Esophagus muscularis mucosa (tissue), 4 donors: ENCODE measurements at places on chromosomes 4 and X. TPM values are rescaled to one million over a fixed set of nuclear protein-coding genes. Genes with fewer than 3 reads are reported as not detected.

GRCh38 chr4:101730291-101731117 lies 60.0 kb upstream of the BANK1 start:
- DNase-seq = no peak

DNA sequence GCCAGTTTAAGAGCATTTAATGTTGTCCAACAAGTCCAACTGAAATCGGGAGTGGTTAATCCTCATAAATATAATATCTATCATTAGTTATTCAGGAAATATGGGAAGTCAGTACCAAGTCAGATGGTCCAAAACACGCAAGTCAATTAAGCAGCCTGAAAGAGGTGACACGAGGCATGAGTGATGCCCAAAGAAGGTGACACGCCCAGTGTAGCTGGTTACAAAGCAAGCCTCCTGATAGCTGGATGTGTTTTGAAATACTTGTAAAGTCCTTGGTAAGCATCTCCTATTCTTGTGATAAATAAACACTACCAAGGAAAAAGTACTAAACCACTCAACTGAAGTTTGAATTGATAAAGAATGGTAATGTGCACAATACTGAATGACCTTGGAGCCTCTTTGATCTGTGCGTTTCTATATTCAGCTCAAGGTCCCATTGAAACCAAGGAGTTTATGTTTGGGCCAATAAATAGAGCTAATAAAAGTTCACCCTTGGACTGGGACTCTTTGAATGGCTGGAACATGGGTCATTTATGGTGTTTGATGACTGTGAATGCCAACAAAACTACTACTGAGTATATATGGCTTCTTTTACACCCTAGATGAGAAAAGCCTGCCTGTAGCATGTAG lies 93.2 kb upstream of the KLF3 start:
- no peak for DNase-seq

GRCh38 chr4:86910820-86911684 lies 18.8 kb upstream of the C4orf36 start:
- no peak for DNase-seq

DNA sequence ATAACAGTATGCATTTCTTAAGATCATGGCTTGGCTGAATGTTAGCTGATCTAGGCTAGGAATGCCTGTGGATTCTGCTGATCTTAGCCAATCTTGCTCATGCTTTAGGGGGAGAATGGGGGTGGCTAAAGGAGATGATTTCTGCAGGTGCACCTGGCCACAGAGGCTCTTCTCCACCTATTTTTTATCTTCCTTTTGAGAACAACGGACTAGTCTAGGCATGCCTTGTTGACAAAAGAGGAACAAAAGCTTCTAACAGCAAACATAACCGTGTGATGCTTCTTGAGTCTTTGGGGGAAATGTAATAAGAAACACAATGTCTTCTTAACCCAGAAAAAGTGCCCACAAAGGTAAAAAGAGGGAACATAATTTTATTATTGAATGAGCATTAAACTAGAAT lies 743.5 kb downstream of the ARAP2 start:
- DNase-seq = no peak

GRCh38 chr4:38091636-38092035 lies 131.4 kb downstream of the PTTG2 start:
- no peak for DNase-seq

- no peak for DNase-seq
Measured at GRCh38 chrX:7294483-7294882, 146.5 kb upstream of the PUDP start.

- no peak for DNase-seq
Measured at GRCh38 chr4:69727926-69728325, 32.5 kb downstream of the SULT1B1 start.

GRCh38 chr4:147840838-147841738 lies 109.2 kb downstream of the ARHGAP10 start:
- peak; percentile 60 for DNase-seq

The RIBC1 gene
- 0.42 TPM for total RNA-seq

The TSPAN7 gene
- 53.8 TPM for total RNA-seq

The SPATA18 gene
- 5.4 TPM for total RNA-seq

The GAGE1 gene
- total RNA-seq = not detected

The MAGEA1 gene
- not detected for total RNA-seq

The KCNE5 gene
- not detected for total RNA-seq

The BDH2 gene
- total RNA-seq = 37.4 TPM

The CCKAR gene
- total RNA-seq = 1.7 TPM

The GAB3 gene
- total RNA-seq = 5.0 TPM
